Stimulated activated CD4-positive, alpha-beta T cell treated with anti-CD3 and anti-CD28 coated beads, Interleukin-4, amount 100 ng/mL, for 48 hours (primary cell): ENCODE measurements at places on chromosomes 11 and 22.

DNA sequence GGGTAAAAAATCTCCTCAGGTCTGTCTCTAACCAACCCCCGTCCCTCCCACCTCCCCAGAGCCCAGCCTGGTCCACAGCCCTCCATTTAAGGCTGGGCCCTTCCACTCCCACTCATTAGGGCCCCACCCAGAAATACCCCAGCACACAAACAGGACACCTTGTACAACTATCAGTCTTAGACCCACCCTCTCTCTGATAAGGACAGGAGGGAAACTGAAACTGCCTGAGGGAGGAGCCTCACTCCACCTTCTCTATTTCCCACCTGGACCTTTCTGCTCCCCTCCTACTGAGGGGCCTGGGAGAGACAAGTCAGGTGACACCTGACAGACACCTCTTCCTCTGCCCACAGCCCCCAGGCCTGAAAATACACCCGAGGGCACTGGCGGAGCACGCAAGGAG, 90.2 kb downstream of the PLEKHA7 start:
- no peak for DNase-seq

DNA sequence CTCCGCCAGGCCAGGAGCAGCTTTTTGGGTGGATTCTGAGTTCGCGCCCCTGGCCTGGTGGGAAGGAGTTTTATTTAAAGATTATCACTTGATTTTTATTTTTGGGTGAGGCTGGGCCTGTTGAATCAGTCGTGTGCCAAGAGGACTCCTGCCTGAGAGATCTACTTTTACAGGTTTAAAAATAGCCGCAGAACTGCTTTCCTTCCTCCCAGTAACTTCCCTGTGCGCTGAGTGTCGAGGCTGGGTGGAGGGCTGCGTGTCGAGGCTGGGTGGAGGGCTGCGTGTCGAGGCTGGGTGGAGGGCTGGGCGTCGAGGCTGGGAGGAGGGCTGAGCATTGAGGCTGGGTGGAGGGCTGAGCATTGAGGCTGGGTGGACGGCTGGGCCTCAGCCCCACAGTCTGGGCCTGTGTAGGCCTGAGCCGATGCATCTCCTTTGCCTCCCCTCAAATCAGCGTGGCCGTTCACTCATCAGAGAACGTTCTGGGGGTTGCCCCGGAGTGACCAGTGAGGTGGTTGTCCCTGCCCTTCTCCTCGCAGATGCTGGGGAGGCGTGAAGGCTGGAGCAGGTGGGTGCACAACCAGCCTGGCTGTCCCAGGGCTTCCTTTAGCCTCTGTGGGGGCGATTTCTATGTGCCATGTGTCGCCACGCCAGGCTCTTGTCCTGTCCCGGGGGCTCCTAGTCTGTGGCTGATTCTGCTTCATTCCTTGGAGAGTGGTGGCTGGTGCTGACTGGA, 30.1 kb downstream of the GRAMD4 start:
- DNase-seq, result no peak

GRCh38 chr11:65692367-65692766, 19.7 kb upstream of the KAT5 start:
- DNase-seq, result no peak

GRCh38 chr22:46945481-46945880, 183.0 kb downstream of the TBC1D22A start:
- DNase-seq, result no peak

DNA sequence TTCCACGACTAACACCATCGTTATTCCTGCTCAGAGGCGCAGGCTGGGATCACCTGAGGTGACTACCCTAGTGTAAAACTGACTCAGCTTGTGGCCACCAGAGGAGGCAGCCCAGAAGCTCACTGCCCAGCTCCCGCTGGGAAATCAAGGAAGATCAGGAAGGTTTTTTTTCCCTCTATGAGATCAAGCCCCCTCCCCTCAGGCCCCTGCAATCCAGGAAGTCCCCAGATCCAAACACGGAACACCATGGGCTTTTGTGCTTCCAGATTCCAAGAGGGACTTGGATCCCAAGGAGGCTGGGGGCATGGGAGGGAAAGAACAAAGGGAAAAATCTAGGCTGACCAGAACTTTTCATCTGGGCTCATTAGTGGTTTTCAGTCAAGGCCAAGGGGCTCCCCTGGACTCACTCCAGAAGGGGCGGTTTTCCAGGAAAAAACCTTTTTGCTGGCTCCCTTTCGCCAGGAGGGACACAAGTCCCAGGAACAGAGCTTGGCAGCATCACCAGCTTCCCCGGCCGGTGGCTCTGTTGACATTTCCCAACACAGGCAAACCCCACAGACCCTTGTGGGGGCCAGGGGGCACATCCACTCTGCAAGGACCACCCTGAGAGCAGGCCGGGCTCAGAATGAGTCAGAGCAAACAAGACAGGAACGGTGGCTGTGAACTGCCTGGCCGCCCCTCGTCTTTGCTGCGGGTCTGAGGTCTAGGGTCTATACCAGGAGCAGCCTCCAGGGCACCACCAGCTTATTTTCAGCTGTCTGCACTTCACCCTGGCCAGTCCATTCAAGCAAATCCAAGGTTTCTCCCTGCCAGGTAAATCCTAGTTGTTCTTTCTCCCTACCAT, 36.8 kb downstream of the MYH9 start:
- DNase-seq, result no peak

- DNase-seq, result no peak
Observed at GRCh38 chr11:80204021-80204420, 763.2 kb upstream of the TENM4 start.

- DNase-seq, result no peak
Observed at GRCh38 chr11:10376061-10376460, 71.2 kb downstream of the ADM start.

GRCh38 chr11:59706518-59707285, 6.9 kb downstream of the OR10V1 start:
- no peak for DNase-seq

DNA sequence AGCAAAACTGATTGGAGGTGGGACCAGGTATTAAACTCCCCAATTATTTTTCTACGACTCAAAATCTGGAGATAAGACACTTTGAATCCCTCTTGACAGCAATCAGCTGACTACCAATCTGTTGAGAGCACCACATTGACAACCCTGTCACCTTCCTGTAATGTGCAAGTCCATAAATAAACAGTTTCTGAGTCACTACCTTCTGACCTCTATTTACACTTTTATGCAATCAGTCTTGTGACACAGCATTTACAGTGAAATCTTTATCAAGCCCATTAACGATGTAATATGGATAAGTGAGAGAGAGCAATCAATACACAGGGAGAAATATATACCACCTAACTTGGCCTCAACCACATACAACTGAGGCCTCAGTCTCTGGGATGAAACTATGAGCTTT, 283.7 kb upstream of the ANO5 start:
- DNase-seq, result no peak

DNA sequence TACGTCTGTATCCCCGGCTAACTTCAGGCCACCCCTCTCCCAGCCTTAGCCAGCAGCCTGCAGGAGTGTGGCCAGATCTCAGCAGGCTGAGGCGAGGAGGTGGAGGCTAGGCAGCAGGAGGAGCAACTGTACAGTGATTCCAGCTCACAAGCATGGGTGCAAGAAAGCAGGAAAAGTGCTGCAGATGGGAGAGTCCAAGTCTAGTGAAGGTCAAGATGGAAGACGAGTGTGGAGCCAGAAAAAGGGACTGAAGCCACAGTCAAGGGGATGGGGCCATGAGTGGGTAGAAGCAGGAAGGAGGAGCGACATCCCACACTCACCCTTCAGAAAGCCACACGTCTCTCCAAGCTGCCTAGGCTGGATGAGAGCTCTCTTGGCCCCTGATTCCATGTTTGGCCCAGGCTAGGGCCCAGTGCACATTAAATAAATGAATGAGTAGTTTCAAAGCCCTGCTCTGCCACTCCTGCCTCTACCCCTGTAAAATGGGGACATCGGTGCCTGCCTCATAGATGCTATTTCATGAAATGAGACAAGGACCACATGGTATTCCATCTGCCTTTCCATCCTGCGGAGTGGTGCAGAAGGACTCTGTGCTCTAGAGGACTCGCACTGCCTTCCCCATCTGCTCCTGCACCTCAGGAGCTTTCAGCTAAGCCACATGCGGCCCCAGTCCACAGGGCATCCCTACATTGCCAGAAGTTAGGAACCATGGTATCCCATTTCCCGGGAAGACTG, 2.9 kb downstream of the YDJC start:
- no peak for DNase-seq

- no peak for DNase-seq
Observed at GRCh38 chr11:94423507-94423906, 22.3 kb upstream of the GPR83 start.
